ENCODE measurements at places on chromosomes 1 and 21.

GRCh38 chr1:97505289-97505688 lies 415.5 kb downstream of the DPYD start:
- DNase-seq: no peak

DNA sequence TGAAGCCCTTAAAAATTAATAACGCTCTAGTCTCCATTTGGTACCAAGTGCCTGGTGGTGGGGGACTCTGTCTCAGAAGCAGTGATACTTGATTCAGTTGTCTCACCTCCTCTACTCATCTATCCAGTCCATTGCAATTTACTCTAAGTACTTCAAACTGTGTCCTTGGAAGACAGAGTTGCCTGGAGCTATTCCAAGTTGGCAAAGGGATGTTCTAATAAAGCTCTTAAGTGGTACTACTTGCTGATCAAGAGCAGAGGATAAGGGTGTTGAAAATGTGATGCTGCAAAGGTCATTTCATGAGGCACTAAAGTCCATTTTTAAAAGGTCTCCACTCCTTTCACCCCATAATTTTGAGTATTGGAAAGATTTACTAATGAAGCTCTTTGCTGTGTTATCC lies 142.2 kb downstream of the NFIA start:
- no peak for DNase-seq

DNA sequence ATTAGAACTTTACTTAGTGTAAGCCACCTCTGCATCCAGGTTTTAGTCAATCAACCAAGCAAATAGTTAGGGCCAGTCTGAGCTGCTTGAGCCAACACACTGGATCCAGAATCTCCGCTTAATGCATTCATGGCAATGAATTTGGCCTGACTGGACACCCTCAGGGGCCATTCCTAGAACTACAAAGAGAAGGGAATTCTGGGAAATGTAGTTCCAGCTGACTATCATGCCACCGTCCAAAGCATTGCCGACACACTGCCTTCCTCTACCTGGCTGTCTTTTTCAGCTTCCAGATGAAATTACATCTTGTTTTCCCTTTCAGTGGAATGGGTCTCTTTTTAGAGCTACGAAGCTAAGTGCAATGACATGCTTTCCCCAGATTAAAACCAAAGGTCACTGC lies 163.0 kb upstream of the IGSF21 start:
- no peak for DNase-seq

DNA sequence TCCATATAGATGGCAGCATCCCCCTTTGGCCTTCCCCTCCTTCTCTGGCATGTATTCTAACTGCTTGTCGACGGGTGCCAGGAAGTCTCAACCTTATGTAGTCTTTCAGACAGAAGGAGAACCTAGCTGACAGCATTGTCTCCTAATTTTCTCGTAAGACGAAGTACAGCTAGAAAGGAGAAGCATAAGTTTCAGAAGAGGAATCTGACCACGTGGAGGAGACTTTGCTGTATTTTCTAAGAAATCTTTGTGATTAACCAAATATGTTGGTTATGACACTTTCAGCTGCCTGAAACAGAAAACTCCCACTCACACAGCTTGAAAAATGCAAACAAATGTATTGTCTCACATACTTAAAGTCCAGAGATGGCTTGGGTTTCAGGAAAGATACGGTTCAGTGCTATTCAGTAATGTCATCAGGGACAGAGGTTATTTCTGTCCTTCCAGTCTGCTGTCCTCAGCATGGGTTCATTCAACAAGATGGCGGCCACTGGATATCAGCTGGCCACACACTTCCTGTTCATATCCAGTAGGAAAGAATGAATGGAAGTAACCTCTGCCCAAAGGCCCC lies 109.5 kb upstream of the ZNF648 start:
- DNase-seq: no peak

DNA sequence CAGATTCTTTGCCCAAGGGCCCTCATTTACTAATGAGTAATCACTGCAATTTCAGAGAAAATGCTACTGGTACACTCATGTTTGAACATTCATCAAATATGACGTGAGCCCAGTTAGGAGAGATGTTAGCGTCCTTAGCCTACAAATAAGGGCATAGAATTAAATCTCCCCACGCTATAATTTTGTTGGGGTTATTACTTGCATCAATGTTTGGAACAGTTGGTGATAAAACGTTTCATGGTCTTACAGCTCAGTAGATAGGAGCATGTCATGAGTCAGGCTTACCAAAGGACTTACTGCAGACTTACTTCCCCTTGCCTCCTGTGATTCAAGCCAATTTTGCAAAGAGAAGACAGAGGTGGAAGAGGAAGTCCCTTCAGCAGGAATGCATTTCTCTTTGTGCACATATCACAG lies 304.0 kb downstream of the KIF26B start:
- no peak for DNase-seq

GRCh38 chr1:182607566-182607965 lies 3.4 kb upstream of the RGS16 start:
- DNase-seq: no peak

- no peak for DNase-seq
These were observed 60.8 kb upstream of the IVNS1ABP start for GRCh38 chr1:185377831-185378230.

- DNase-seq: peak; percentile 36
These were observed 8.6 kb upstream of the PLA2G2C start for GRCh38 chr1:20194757-20195461.

GRCh38 chr1:179921981-179922872 lies 32.4 kb upstream of the CEP350 start:
- no peak for DNase-seq

DNA sequence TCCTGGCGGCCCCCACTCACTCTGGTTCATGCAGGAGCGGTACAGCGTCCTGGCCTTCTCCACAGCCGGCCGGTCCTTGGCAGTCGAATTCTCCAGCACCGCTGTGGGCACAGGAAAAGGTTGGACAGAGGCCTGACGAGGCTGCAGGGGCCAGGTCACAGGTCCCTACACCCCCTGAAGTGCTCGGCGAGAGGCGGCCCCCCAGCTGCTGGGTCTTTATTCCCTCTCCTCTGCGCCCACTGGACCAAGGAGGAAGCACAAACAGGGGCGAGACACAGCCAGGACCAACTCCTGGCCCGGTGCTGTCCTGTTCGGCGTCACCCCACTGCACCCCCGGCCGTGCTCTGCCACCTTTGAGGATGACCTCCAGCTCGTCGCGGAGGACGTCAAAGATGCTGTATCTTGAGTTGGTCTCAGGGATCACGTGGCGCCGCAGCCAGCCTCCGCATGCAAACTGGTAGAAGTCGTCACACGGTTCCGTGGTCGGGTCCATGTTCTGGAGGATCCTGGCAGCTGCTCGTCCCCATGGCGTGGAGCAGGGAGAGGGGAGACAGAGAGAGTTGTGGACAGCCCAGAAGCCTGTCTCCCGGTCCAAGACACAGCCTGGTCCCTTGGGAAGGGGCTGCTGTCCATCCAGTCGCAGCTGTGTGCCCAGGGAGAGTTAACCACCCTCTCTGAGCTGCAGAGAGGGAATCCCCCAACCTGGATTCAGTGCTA lies 22.9 kb downstream of the PRXL2B start:
- DNase-seq: no peak

DNA sequence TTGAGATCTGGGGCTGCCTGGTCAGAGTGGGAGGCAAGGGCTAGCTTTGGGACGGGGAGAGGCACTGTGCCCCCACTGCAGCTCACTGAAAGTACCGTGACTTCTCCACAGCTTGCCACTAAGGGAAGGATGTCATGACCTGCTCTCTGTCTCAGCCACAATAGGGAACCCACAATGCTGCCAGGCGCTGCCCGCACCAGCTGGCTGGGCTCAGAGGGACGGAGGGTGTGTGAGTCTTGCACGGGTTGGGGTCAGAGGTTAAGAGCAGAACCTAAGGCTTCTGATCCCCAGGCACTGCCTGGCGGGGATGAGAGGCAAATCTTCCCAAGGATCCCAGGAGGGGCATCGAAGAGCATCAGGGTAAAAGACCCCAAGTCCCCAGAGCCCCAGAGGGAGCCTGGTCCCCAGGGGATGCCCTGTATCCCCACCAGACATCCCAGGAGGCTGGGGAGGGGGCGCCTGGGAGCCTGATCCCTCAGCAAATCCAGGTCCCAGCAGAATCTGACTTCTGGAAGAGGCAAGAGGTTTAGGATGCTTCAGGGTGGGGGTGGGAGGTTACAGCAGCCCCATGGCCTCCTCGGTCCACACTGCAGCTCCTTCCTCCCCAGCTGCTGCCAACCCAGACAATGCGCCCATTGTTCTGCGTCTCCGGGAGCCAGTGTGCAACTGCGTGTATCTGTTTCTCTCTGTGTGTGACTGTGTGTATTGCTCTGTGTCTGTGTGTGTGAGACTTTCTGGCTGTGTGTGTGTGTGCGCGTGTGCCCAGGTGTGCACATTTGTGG lies 2.0 kb upstream of the MARCKSL1 start:
- no peak for DNase-seq

GRCh38 chr1:180542113-180542837 lies 16.5 kb upstream of the OVAAL start:
- DNase-seq: no peak

- no peak for DNase-seq
These were observed 12.4 kb downstream of the CDC42 start for GRCh38 chr1:22064751-22065402.

DNA sequence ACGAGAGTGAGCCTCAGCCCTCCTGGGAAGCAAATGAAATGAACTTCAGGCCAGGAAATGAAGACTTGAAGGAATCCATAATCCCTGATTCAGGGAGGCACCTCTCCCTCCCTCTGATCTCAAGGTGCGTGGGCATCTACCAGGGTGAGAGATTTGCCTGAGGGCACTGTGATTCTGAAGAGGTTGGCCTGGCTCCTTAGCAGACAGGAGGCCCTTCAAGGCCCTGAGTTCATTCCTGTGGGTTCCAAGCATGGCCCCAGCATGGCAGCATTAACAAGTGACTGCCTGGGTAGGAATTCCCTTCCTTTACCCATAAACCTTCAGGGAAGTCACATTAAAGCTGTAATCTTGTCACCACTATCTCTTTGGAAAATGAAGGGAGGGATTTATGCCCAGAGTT lies 29.8 kb upstream of the IFNGR2 start:
- no peak for DNase-seq

- DNase-seq: no peak
These were observed at the start of gene CCDC28B for GRCh38 chr1:32200226-32201010. Gene CCDC28B (plus strand): TSS chr1:32200595. CDS start chr1:32201936, 1,341 bp downstream.

DNA sequence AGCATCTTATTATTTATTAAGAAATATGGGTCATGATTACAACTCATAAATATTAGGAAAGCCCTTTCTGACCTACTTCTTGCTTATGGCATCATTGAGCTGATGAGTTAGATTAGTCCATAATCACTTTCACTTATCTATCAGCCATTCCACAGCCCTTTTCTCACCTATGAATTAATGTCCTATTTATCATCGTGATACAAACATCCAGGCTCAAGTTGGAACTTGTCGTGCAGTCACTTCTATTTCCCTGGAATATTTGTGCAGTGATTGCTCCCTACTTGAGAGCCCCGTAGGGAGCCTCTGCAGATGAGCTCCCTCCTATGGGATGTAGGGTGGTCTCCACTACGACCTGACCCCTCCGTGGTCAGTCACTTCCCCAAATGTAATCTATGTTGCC lies 8.1 kb upstream of the F3 start:
- no peak for DNase-seq

DNA sequence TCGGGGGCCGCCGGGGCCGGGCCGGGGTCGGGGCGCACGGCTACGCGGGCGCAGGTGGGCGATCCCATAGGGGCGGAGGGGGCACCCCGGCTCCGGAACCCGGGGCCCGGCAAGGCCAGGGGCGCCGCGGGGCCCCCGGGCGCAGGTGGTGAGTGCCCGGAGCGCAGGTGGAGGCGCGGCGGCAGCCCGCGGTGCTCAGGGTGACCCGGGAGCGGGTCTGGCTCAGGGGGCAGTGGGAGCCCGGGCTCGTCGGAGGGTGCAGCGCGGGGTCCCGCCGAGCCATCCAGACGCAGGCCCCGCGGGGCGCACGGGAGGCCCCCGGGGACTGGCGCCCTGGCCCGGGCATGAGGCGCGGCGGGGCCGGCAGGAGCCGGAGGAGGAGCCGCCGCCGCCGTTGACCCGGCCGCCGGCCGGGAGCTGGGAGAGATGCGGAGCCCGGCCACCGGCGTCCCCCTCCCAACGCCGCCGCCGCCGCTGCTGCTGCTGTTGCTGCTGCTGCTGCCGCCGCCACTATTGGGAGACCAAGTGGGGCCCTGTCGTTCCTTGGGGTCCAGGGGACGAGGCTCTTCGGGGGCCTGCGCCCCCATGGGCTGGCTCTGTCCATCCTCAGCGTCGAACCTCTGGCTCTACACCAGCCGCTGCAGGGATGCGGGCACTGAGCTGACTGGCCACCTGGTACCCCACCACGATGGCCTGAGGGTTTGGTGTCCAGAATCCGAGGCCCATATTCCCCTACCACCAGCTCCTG lies 489 bp downstream of the CELSR2 start:
- no peak for DNase-seq

DNA sequence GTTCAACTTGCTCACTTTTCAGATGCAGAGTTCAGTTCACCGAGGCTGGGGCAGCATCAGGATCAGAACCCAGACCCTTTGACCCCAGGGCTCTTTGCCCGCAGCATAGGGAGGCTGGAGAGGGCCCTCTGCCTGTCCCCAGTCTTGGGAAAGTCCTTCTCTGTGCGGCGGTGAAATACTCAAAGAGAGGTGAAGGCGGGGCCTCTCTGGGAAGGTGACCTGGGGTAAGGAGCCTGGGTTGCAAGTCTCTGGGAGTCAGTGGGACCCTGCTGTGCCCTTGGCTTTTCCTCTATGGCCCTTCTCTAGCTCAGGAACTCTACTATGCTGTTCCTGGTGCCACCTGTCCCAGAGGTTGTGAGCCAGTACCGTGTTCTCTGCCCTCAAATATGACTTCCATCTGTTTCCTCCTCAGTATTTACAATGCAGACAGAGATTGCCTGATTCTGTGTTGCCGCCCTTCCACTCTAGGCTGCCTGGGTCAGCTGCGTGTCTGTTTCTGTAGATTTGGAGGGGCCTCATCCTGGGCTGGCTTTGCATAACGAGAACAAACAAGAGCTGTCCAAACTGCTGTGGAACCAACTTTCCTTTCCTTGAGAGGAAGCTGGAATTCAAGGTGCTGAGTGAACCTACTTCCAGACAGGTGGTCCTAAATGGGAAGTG lies 18.7 kb upstream of the ZBTB21 start:
- no peak for DNase-seq

- no peak for DNase-seq
These were observed 127.5 kb upstream of the CHODL start for GRCh38 chr21:18117176-18117575.

DNA sequence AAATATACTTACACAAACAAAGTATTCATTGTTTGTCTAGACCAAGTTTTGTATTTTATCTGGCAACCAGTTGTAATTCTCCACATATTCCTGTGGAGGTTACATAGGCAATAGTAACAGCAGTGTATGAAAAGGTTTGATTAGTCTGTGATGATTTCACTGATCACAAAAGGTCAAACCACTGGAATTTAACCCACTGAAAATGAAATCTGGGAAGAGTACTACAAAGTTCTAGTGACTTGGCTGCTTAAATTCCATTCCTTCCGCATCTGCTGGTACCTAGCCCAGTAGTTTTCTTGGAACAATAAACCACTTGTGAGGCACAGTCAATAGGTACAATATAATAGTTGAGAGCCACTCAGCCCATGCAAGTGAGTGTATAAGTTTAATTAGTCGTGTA lies 205.4 kb downstream of the NFIA start:
- no peak for DNase-seq

All from stimulated activated CD8-positive, alpha-beta memory T cell treated with anti-CD3 and anti-CD28 coated beads, Interleukin-7, amount 100 ng/mL, for 1 hour (primary cell).